Activated CD4-positive, CD25-positive, alpha-beta regulatory T cell (primary cell): ENCODE measurements at places on chromosomes 12 and 14.

DNA sequence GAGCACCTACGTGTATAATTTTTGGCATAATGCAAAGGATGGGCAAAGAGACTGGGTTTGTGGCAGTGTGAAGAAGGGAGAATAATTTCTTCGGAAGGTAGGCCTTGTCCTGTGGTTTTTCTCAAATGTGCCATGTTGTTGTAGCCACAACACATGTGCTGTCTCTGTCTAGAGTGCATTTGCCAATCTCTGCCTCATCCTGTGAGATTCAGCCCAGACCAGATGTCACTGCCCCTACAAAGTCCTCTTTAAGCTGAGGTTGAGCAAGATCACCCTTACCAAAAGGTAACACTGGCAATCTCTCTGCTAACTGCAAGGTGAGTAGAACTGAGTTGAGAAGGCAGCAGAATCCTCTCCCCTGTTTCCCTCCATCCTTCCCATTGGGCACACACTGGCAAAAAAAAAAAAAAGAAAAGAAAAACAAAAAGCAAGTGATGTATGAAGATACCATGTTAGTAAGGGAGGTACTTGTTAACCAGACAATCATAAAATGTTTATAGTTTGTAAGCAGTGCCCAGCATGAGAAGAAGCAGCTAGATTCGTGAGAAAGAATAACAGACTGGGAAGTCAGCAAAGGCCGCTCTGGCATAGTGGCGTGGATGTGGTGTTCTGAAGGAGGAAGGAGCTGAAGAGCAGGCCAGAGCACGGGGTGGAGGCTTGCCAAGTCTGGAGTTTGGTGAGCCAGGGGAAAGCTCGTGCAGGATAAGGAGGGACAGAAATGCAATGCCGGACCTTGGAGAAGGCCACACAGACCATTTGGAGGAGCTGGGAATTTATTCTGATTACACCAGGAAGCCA, 18.9 kb downstream of the DYRK2 start:
- DNase-seq, result no peak

- no peak for DNase-seq
Measured at GRCh38 chr12:79830440-79830839, 104.5 kb downstream of the PPP1R12A start.

DNA sequence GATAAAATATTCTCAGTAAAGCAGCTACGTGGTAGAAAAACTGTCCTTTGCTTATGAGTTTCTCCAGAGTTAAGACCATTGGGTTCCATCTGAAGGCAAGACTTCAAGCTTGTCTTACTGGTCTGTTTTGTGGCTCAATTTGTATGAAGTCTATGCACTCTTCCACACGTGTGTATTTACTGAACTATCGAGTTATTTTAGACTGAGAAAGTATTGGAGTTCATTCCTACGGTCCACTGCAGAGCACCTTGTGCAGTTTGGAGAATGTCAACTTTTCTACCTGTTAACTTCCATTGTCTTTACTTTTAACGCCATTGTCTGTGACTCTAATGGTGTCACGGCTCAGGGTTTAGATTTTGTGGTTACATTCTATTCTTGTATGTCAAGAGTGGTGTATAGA, 3.7 kb downstream of the HIF1A start:
- DNase-seq, result no peak

- DNase-seq, result no peak
Measured at GRCh38 chr12:120761519-120761934, 35.9 kb downstream of the ACADS start.

DNA sequence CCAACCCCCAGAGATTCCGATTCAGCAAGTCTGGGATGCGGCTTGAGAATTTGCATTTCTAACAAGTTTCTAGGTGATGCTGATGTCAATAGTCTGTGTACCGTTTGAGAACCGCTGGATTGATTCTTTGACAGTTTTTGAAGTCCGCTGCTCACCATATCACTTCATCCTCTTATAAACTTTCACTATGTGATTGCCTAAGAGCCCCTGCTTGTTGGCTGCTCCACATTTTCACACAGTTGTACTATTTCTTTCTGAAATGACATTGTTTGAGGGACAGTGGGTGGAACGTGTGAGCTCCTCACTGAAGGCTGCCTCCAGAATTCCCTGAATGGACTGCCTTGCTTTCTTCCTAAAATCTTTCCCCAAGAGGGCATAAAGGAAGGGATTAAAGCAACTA, 7.7 kb downstream of the C3AR1 start:
- no peak for DNase-seq

DNA sequence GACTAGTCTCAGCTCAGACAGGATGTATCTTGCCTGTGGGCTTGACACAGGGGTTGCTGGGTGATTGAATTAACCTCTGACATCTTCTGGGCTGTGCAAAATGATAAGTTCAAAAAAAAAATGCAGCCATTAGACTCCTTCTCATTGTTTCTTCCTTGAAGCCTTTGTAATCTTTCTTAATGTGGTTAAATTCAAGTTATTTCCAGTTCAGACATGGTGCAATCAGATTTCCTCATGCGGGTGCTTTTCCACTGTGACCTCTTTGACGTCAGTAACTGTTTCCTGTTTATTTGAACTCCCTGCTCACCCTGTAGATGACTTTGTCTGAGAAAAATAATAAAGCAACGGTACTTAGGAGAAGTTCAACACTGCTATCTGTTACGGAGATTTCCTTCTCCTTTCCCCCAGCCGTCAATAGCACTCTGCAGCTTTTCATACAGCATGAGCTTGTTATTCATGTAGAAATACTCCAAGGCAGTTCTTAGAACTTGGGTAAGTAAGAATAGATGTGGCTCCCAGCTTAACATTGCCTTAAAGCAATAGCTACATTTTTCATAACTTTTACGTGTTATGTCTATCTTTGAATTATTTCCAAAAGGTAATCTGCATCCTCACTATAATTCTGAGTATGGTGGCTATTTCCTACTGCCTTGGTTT, 155.5 kb downstream of the PRKCH start:
- DNase-seq, result no peak

DNA sequence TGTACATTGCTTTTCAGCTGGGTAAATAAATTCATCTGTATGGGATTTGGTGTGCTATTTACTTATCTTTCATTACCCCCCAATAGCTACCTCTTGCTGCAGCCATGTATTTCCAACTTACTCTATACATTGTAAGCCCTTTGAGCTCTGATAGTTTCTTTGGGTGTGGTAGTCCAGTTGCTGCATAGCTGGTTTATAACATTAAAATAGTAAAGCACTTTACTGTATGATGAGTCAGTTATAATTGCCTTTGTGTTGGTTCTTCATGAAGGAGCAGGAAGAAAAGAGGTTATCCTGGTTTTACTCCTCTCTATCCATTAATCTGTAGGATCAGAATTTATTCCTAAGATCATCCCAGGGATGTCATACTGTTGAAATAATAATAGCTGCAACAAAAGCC, 15.7 kb downstream of the TBC1D30 start:
- no peak for DNase-seq

- no peak for DNase-seq
Measured at GRCh38 chr14:41022932-41023331, 583.7 kb upstream of the LRFN5 start.

DNA sequence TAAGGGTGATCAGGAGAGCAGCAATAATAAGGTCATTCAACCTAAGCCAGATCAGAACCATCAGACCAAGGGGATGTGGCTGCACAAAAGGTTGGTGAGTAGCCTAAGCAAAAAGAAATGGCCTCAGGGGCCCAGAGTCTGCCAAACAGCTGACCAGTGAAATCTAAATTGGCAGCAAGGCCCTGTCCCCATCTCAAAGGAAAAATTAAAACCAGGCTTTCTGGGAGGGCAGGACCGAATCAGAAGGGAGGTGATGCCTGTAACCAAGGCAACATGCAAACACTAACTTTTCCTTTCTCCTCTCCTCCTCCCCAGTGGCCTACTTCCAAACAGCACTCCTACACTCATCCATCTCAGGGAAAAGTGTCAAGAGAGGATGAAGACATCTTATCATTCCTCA, 256.4 kb downstream of the NUAK1 start:
- no peak for DNase-seq

GRCh38 chr12:89072294-89073026, 279.8 kb downstream of the DUSP6 start:
- DNase-seq, result no peak

DNA sequence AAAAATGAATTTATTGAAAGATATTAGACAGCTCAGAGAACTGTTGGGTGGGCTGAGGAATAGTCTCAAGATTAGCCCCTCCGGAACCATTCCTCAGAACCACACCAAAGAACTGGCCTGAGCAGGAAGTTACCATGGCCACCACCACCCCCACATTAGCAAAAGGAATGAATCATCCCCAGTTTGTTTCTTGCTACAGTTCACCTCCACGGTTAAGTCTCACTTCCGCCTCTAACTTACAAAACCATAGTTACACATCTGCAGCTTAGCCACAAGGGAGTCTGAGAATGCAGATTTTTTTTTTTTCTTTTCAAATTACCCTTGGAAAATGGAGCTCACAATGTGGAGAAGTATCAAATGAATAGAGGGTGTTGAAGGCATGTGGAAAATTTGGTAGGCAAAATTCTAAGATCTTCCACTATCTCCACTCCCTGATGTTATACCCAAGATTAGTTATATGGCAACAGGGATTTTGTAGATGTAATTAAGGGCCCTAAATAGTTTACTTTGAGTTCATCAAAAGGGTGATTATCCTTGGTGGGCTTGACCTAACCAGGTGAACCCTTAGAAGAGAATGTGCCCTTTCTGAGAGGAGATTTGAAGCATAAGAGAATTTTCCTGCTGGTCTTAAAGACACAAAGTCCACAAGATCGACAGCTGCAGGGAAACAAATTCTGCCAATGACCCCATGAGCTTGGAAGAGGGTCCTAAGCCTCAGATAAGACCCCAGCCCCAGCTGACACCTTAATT, 129.8 kb upstream of the KRR1 start:
- DNase-seq, result no peak

GRCh38 chr12:68119724-68120211, 39.8 kb downstream of the IFNG start:
- no peak for DNase-seq

- DNase-seq, result no peak
Measured at GRCh38 chr14:33297565-33297964, 358.9 kb downstream of the NPAS3 start.
